ENCODE measurements at places on chromosomes 6 and 20.

GRCh38 chr6:44304282-44305199 lies 8.6 kb downstream of the AARS2 start:
- DNase-seq = peak; percentile 46

GRCh38 chr20:16819483-16819882 lies 71.3 kb downstream of the OTOR start:
- no peak for DNase-seq

GRCh38 chr6:108557494-108558371 lies 3.0 kb upstream of the FOXO3 start:
- DNase-seq = peak; percentile 78

DNA sequence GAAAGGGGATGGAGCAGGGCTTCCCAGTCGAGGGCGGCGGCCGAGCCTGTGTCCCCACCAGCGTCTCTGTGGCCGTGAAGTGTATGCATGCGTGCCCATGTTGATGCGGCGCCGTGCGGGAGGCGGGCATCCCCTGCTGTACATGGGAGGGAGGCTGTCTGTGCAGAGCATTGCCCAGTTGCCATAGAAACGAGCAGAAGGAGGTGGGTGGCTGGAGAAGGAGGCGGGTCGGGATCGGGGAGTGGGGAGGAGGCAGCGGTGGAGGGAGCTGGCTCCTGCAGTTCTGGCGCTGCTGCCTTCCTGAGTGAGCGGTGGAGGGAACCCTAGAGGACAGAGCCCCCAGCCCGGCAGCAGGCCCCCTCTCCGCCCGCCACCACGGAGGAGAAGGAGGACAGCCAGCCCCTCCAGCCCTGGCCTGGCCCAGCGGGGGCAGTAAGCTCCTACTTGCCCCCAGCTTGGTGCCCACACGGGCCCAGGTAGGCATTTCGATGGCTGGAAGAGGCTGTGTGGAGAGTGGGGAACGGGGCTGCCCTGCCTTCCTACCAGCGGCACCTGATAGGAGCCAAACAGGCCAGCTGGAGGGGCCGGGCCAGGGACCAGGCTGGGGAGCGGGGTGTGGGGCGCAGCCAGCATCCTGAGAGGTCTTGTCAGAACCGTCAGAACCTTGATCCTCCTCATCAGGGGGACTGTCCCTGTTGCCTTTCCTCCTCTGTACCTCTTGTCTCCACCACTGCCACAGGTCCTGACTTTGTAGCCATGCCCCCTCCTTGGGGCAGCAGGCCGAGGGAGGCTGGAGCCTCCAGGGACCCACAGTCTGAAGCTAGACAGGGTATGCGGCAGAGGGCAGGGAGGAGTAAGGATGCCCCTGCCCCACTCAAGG lies 41.3 kb downstream of the SPDEF start:
- no peak for DNase-seq

GRCh38 chr6:101663100-101663499 lies 269.6 kb downstream of the GRIK2 start:
- no peak for DNase-seq

- DNase-seq = peak; percentile 52
Observed at GRCh38 chr6:144305985-144306384, 20.9 kb downstream of the UTRN start.

GRCh38 chr20:19764207-19764606 lies 6.1 kb downstream of the RIN2 start:
- peak; percentile 58 for DNase-seq

GRCh38 chr6:45664707-45665106 lies 287.0 kb upstream of the SUPT3H start:
- DNase-seq = no peak

GRCh38 chr6:25165177-25165576 lies 114.0 kb upstream of the CARMIL1 start:
- DNase-seq = no peak

GRCh38 chr6:116229287-116229913 lies 24.5 kb downstream of the TSPYL4 start:
- DNase-seq = no peak

DNA sequence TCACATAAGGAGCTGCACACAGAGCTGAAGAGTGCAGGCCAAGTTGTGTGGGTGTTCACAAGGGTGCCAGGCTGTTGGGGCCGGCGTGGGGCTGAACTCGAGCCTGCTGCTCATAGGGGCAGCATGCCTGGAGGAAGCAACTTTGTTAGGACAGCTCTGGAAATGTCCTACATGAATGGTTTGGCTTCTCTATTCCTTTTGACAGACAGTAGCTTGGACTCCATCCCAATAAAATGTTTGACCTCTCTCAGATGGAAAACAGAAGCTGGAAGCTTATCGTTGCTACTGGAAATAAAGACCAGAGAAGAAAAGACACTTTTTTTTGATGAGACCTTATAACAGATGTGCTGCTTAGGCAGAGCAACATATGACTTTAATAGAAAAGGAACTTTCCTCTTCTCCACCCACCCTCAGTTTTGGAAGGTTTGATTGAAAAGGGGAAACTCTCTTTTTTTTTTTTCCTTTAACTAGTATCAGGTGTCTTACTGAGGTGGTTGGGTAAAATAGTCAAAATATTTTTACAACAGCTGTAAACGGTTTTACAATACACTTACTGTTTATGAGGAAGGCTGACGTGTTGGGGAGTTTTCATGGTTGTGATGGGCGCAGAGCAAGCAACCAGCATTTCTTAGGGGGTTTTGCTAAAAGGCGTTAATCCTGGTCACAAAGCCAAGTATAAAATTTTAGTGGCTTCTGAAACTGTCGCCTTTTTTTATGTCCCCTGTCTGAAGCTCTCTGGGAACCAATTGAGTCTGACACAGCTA lies 80.7 kb upstream of the EEF1E1 start:
- DNase-seq = peak; percentile 18

GRCh38 chr20:14604143-14604542 lies 266.7 kb upstream of the FLRT3 start:
- DNase-seq = no peak

DNA sequence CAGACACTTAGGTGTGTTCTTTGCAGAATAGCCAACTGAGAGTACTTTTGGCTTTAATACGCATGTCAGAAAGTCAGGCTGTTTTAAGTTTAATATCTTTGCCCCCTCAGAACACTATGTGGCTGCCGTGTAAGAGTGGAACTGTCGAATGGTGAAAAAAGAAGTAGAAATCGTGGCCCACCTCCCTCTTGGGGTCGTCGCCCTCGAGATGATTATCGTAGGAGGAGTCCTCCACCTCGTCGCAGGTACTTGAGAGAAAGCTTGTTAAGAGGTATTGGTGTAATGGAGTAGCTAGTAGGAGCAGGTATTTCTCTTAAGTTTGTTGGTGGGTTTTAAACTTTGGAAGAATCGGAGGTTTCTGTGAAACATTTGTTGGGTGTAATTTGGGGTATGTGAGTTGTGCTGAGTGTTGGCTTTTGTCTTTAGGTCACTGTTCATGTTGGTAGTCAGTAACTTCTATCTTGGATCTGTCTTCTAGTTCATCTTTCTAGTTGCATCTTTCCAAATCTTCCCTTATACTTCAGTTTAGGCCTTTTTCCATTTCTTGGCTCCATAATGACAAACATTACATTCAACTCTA lies 4.7 kb downstream of the SRSF3 start:
- no peak for DNase-seq

Measured in myocyte (in vitro differentiated cells).